ENCODE measurements at places on chromosomes 3 and 15.

- DNase-seq = no peak
Observed at GRCh38 chr3:133984975-133985374, 44.8 kb downstream of the SLCO2A1 start.

DNA sequence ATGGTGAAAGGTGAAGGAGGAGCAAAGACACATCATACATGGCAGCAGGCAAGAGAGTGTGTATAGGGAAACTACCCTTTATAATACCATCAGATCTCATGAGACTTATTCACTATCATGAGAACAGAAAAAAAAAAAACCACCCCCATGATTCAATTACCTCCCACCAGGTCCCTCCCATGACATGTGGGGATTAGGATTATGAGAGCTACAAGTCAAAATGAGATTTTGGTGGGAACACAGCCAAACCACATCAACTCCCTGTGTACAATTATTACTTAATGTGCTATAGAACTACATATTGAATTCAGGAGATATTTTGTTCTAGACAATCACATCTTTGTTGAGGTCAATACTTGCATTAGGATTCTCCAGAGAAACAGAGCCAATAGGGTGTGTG is 313.4 kb downstream of the CNTN6 start:
- no peak for DNase-seq

DNA sequence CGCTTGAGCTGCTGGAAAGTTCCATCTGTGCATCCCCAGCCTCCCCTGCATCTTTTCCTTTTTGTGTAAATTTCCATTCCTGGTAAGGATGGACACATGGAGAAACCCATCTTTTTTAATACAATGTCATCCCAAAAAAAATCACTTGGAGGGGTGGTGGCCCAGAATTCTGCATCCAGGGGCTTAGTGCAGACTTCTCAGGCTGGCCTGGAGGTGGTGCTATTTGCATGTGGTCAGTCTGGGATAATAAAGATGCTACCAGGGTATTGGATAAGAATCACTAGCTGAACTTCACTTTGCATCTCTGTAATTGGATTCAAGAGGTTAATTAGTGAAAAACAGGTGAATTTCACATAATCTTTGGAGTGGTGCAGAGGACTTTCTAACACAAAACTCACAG is 1.8 kb upstream of the ZSCAN2 start:
- DNase-seq = peak; percentile 66

DNA sequence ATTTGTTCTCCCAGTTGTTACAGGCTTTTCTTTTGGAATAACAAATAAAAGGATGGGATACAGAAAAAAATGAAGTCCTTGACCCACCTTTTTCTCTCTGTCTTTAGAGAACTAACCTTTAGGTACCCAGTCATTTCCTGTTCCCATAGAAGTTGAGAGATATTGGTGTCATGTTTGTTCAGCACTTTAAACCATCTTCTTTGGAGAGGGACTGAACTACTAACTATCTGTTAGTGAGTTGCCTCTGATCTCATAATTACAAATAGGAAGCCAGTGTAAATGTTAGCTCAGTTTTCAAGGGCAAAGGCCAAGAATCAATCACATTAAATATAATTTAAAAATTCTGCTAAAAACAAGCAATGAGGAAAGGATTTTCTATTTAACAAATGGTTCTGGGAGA is 72.9 kb upstream of the DCBLD2 start:
- no peak for DNase-seq

DNA sequence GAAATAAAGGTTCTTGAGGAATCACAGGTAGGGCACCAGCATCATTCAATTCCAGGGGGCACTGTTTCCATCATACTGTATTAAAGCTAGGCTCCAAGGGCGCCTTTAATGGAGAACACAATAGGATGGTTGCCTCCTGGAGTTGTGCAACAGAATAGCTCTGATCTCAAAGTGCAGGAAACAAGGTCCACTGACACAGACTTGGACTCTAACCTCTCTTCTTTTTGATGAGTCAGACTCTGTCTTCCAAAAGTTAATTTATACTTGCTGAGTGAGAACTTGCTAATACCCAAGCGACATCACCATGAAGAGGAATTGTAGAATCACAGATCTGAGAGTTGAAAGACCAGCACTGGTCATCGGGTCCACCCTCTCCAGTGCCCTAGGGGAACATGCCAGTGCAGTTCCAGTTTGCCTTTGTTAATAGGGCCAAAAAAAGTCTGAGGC is 94.4 kb upstream of the PHLDB2 start:
- DNase-seq = peak; percentile 67

GRCh38 chr3:187936676-187937075 is 191.4 kb upstream of the BCL6 start:
- no peak for DNase-seq

GRCh38 chr3:151357463-151357850 is 27.1 kb downstream of the P2RY12 start:
- no peak for DNase-seq

DNA sequence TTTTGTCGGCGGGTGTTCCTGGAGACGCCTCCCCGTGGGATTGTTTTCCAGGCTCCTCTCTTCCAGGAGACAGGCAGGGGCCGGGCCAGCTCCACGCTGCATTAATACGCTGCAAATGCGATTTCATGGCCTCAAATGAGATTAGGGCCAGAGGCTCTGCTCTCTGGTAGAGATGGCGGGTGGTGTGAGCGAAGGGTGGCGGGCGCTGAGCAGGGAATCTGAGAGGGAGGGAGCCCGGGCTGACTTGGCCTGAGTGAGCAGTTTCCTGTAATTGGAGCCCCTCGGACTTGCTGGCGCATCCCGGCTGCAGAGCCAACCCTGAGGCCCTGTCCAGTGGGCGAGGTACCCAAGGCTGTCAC is 7.4 kb upstream of the CCDC33 start:
- DNase-seq = no peak

DNA sequence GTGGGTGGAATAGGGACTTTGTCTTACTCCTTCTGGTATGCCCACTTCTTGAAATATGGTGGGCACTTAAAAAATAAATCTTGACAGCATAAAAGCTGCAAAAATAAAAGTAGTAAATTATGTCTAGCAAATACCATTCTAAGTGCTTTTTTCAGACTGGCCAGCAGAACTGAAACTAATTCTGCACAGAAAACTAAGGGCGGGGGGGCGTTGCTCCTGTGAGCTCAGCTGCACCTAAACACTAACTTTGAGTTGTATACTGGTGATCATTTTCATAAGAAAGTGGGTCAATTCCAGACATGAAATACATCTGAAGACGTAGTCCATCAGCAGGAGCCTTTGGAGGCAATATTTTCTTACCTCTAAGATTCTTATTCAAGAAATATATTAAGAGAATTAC is 114.8 kb downstream of the WDR76 start:
- DNase-seq = no peak

- DNase-seq = no peak
Observed at GRCh38 chr3:117606866-117607265, 897.3 kb downstream of the TUSC7 start.

DNA sequence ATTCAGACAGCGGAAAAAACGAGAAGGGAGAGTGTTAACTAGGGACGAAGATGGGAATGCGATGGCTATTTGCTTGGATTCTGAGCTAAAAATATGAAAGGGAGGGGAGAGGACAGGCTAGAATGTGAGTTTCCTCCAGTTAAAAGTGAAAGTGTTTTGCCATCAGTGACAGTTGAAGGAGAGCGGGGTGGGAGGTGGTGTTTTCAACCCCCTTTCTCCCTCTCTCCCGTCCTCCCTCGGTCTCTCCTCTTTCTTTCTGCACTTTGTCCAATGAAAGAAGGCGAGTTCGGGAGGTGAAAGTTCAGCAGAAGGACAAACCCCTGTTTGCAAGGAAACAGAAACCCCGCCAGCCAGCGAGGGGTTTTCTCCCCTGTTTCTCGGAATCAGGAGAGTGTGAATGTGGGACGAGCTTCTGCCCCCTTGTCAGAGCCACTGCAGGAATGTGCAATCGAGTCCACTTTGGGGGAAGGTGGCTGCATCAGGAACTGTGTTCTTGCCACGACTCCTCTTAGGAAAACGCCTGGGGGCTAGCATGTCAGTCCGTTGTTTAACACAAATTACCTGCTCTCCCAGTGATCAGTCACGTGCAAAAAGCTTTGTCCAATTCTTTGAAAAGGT is 975 bp upstream of the FOXP1 start:
- DNase-seq = peak; percentile 76

- no peak for DNase-seq
Observed at GRCh38 chr3:53337167-53337940, 10.0 kb downstream of the DCP1A start.

DNA sequence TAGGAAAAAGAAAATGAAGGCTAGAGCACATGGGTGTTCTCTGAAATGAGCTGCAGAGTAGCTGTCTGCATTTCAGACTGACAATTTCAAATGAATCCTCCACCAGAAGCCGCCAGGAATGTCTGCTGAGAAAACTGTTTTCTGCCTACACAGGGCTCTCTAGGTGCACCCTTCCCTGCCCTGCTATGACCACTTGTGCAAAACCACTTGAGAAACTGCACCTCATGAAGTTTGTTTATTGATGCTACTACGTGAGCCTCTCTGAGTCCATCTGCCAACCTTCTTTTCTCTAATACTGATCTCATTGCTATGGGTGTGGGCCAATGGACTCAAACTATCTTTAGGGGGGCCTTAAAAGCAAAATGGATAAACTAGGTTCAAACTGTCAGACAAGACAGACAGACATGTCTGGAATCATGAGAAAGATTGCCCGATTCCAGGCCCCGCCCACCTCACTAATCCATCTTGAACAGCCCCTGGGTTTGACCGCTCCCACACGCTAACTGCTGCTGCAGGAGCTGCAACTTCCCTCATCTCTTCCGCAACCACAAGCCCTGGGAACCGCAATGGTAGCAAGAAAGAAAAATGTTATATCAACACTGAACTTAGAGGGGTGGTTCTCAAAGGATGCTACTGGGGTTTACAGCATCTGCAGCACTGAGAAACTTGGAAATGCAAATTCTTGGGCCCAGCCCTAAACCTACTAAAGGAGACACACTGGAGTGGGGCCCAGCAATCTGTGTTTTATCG is 9.0 kb upstream of the CD47 start:
- no peak for DNase-seq

DNA sequence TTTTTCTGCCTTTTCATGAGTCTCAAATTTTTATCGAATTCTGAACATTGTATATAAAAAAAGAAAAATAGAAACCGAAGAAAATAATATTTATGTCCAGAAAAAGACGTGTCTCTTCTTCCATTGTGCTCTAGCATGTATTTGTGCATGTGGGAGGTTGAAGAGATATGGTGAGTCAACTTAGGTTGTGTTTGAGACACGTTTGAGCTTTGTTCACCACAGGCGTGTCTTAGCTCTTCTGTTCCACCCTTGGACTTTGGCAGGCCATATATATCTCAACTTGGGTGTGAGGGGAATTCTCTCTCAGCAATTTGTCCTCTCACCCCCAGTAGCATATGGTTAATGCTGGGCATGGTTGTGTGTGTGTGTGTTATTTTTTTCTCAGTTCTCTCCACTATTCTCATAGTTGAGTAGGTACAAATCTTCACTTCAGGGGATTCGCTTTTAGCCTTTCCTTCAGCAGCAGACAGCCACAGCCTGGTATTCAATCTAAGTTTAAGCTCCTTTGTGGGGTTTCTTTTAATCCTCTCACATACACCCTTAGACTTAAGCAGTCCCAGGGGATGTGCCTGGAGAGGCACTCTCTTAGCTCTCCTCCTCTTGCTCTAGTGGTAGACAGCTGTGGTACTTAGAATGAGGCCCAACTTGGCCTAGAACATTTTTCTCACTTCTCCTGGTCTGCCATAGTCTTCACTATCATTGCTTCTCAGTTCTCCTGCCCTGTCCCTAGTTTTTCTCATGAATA is 286.5 kb upstream of the RBMS3 start:
- no peak for DNase-seq

GRCh38 chr3:48232232-48232631 is 8.7 kb upstream of the ZNF589 start:
- DNase-seq = no peak

- no peak for DNase-seq
Observed at GRCh38 chr15:65818927-65819562, 27.0 kb upstream of the DENND4A start.

DNA sequence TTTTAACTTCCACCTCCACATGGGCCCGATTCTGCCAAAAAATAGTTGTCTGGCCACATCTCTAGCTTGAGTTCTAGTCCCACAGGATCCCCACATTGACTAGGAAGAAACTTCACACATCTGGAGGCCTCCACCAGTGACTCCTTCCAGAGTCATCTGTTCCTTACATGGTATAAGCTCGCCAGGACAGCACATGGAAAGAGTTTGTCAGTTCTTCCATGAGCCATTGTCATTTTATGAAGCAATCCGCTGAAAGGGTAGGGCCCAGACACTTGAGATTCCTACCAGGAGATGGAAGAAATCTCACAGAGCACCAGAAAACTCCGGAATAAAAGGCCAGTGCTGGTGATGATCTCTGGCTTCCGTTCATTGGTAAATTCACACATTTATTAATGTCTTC is 350.5 kb upstream of the ICE2 start:
- peak; percentile 42 for DNase-seq

DNA sequence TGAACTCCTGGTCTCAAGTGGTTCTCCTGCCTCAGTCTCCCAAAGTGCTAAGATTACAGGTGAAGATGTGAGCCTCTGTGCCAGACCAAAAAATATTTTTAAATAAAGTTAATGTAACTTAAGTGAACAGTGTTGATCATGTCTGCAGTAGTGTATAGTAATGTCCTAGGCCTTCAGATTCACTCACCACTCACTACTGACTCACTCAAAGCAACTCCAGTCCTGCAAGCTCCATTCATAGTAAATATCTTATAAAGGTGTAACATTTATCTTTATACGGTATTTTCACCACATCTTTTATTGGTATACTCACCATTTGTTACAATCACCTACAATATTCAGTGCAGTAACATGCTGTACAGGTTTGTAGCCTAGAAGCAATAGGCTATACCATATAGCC is 264.2 kb downstream of the ULK4 start:
- no peak for DNase-seq

GRCh38 chr3:72950372-72950771 is 46.2 kb upstream of the PPP4R2 start:
- DNase-seq = no peak

- DNase-seq = peak; percentile 75
Observed at GRCh38 chr3:78645628-78646310, 1122.0 kb downstream of the ROBO1 start.

DNA sequence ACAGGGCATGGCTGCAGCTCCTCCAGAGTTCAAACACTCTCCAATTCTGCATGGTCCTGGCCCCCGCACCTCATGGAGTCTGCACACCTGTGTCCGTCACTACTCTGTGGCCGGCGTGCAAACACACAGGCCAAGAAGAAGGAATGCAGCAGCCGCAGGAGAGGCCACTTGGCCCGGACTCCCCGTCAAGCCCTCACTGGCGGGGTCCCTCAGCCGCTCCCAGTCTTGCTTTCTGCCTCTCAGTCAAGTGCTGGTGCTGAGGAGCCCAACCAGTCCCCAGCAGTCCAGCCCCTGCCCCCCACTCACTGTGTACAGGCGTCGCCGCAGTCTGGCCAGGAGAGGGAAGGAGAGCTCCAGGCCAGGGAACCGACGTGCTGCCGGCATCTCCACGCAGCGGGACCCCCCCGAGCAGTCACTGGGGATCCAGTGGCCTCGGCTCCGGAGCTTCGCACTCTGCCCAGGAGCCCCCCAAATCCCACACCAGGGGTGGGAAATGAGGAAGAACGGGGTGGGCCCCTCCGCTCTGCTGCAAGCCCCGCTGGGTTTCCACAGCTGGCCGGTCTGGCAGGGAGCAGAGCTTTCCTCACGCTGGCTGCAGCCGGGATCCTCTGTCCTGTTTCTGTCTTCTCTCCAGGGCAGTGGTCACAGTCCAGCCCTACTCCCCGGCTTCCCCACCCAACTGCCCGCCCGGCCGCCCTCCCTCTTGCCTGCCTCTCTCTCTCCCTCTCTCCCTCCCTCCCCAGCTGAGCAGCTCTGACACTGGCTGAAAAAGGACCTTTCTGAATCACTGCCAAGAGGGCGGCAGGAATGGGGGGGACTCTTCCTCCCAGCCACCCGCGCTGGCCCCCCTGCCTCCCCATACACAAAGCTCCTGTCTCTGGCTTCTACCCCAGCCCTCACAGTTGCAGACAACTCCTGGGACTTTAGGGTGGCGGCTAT is 16.0 kb downstream of the TNK2 start:
- DNase-seq = peak; percentile 79

All from EH (cell line).